Activated CD4-positive, alpha-beta T cell treated with anti-CD3 and anti-CD28 coated beads for 1 hour (primary cell): ENCODE measurements at places on chromosomes 2 and 18.

GRCh38 chr2:60519231-60519863 is 34.1 kb downstream of the BCL11A start:
- no peak for DNase-seq

DNA sequence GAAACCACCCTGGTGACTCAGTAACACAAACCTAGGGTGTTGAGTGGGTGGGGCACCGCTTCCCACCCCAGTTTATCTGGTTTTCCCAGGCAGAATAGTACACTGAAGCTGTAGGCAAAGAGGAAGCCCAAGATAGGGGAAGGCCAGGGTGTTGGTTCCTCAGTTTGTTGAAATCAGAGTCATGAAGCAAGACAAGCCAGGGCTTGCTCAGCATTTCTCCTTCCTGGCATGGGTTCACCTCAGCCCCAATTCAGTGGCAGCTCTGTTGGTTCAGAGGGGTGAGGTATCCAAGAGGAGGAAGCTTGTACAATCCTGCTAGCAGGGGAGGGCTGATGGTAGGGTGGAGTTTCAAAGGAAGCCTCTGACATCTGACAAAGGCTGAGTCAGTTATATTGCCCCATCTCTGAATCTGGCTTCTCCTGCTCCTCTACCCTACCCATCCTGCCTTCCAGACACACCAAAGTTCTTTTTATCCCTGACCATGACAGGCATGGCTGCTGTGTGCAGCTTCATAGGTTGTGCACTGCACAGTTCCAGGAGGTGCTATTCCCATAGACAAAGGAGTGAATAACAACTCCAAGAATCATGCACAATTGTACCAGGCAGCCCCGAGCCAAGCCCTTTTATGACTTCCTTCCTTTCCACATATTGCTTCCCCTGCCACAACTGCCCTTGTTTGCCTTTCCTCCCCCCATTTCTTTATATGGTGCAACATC is 24.9 kb upstream of the RAB10 start:
- DNase-seq: no peak

DNA sequence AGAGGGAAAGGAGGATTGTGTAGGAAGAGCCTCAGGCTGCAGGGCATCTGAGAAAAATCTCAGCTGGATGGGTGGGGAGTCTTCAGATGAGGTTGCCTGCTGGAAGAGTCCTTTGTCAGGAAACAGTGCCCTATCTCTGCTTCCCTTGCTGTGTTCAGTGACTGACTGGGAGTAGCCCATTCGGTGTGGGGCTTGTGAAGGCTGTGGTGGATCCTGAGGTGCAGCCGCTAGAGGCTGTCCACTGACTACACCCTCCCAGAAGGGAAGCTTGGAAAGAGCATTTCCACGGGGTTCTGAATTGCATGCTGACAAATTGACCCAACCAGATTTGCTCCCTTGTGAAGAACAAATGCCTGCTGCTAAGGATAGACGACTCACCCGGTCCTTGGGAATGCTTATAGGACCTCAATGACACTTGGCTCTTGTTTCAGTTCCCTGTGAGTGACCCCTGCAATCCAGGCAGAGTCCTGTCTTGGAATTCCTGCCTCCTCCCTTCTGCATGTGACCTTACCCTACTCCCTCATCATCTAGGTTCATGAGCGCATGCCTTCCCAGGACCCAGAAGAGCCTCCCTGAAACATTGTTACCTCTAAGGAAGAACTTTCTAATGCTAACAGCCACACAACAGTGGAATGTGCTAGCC is 109.7 kb upstream of the FAM136A start:
- no peak for DNase-seq

DNA sequence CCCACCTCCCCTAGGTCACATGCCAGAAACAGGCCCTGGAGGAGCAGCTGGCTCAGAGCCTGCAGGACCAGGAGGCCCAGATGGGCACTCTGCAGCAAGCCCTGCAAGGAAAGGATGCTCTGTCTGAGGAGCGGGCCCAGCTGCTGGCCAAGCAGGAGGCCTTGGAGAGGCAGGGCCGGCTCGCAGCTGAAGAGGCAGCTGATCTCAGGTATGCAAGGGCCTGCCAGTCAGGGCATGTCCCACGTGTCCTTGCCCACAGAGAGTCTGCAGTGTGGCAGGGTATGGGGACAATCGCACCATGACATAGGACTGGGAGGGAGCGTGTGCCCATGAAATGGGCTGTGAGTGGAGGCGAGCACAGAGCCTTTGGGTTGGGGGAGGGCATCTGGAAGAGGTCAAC is 39.9 kb downstream of the CROCC2 start:
- DNase-seq: no peak

- DNase-seq: no peak
Measured at GRCh38 chr18:8707556-8708300, 2.4 kb downstream of the MTCL1 start.
